Breast epithelium (tissue), 4 donors: ENCODE measurements at places on chromosomes 3 and 15.

DNA sequence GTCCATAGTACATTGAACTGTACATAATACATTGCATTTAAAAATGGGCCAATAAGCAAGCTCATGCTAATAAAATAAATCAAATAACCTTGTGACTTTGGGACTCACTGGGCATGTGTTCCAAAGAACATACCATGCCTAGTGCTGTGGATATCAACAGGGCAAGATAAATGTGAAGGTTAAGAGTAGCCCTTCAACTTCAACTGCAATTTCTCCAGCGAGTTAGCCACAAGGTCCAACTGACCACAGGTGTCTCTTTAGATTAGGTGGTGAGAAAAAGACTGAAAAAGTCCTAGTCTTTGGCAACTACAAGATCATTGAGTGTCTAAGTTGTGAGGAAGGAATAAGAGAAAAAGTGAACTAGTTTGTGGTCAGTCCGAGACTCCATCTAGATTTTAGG is 78.3 kb upstream of the ATP11B start:
- no peak for DNase-seq

DNA sequence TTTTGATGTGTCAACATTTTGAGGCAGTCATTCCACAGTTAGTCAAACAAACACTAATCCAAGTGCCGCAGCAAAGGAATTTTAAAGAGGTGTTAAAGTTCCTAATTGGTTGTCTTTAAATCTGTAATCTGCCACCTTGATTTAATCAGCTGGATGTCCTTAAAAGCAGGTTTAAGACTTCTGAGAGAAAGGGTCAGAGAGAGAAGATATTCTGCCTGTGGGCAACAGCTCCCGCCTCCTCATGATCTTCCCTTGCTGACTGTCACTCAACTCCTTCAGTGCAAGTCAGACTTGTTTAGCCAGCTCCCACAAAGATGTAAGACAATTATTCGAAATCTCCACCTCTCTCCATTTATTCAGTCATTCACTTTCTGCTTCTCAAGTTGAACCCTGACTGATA is 92.6 kb upstream of the MYRIP start:
- DNase-seq = no peak

GRCh38 chr3:18424729-18425640 is at the start of gene SATB1:
TSS of gene SATB1 (minus strand) at chr3:18425339. CDS start at chr3:18420967, 4,372 bp downstream.
- DNase-seq = peak; percentile 47

DNA sequence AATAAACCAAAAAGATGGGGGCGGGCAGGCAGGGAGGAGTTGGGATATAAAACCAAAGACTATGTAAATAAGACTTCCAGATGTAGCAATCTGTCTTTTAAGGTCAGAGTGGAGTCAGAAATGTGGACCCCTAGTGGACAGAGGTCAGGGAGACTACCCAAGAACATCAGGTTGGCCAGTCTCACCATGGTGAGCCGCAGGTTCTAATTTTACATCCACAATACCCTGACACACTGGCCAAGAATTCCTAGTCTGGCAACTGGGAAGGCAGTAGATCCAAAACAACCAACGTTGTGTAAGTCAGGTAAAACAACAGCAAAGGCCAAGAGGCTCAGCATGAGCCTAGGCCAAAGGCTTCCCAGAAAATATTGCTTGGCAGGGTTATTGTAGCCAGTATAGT is 203.4 kb downstream of the FOXP1 start:
- no peak for DNase-seq

DNA sequence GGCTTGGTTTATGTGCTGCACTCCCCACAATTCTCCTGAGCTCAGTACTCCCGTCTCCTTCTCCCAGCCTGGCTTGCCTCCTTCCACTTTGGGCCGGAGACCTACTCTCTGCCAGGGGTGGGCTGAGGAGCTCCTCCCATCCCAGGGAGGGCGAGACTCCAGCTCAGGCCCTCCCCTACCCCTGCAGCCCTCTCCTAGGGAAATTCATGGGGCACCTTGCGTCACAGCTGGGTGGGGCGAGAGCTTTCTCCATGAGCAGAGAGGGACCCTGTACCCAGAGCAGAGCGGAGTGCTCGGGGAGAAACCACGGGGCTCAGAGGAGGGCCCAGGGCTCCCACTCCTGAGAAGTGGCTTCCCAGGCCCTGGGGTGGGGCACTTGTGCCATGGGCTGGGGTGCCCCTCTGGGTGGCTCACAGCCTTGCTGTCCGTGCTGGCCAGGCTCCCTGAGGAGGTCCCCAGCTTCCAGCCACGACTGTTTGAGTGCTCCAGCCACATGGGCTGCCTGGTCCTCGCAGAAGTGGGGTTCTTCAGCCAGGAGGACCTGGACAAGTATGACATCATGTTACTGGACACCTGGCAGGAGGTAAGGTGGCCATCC is 13.3 kb downstream of the VILL start:
- DNase-seq = no peak

DNA sequence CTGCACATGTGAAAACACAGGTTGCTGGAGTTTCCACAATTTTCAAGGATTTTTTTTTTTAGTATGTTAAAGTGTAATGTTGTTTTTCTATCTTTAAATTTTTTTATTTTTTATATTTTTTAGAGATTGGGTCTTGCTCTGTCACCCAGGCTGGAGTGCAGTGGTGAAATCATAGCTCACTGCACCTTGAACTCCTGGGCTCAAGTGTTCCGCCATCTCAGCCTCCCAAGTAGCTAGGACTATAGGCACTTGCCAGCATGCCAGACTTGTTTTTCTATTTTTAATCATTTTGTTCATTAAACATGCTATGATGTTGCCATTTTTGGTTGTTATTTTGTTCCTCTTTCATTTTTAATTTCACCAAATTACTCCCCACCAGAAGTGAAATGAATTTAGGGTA is 16.7 kb upstream of the THUMPD3 start:
- DNase-seq = no peak

DNA sequence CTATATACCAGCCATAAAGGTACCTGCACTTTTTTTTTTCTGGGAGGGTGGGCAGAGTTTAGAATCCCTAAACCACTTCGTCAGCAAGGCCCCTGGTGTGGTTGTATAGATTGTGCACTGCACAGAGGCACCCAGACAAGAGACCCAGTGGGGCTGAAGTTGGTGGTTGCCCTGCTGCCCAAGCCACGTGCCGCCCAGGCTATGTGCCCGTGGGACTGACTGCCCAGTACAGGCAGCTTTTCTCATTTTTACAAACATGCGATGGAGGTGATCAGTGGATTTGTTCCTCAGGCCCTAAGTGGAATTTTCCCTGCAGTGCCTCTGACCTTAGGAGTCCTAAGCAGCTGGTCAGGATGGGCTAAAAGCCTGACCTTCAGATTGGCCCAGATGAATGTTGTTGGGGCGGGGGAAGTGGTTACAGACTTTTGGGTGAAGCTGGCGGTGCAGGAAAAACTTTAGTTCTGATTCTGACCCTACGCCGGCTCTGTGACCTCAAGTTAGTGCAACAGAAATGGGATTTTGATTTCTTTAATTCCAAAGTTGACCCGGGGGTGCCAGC is 34.9 kb upstream of the LIMD1 start:
- DNase-seq = no peak

DNA sequence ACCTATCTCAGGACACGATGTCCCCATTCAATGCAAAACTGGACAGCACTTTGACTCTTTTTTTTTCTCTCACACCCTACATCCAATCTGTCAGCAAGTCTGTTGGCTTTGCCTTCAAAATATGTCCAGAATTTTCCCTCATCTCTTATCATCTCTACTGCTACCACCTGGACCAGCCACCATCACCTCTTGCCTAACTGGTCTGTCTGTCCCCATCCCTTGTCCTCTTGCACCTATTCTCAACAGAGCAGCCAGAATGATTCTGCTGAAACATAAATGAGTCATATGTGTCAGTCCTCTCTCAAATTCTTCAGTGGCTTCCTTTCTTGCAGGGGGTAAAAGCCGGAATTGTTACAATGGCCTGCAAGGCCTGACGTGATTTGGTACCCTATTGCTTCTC is 105.8 kb downstream of the CYP19A1 start:
- DNase-seq = no peak

GRCh38 chr3:189419038-189419437 is 212.2 kb upstream of the TP63 start:
- no peak for DNase-seq

DNA sequence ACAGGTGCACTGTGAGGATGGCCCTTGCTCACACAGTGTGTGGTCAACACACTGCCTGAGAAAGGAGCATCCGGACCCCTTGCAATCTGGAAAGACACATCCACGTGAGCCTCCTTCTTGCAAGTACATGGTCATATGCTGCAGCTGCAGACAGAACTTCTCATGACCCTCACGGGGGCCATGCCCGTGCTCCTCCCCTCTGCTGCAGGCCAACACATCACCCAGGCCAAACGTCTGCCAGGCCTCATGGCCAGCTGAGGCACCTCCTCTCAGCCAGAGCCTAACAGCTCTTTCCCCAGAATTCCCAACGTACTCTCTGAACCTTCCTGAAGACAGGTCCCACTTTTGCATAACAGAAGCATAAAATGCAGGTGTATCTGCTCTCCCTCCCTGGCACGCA is 25.3 kb downstream of the SLC41A3 start:
- no peak for DNase-seq

- DNase-seq = no peak
Measured at GRCh38 chr3:37762698-37763097, 99.0 kb upstream of the CTDSPL start.
